Non-pigmented ciliary epithelial cell (primary cell): ENCODE measurements at places on chromosomes 5 and 9.

GRCh38 chr5:148815578-148815977 lies 10.8 kb upstream of the ADRB2 start:
- no peak for DNase-seq

GRCh38 chr5:34898258-34898895 lies 16.9 kb downstream of the RAD1 start:
- DNase-seq, result no peak

DNA sequence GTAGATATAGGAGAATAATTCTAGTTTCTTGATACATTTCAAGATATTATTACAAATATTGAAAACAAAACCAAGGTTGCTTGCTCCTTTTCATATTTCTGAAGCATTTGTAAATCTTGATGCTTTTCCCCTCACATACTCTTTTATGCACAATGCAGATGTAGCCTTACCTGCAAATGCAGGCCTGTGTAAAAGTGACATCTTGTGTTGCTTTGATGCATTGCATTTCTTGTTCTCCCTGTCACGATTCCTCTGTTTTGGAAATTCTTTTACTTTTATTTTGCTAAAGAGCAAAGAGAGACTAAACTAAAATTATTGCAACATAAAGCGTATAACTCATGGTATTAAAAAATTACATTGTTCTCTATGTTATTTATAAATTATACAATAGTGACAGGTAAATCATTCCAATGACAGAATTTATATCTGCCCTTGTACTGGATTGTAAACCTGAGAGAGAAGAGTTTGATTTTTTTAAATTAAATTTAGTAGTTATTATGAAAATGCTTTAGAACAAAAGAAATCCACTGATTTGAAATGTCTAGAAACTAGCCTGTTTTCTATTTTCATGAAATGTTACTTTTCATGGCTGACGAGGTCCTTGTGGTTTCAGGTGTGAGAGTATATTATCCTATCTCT lies 970.0 kb downstream of the MAT2B start:
- peak; percentile 10 for DNase-seq

DNA sequence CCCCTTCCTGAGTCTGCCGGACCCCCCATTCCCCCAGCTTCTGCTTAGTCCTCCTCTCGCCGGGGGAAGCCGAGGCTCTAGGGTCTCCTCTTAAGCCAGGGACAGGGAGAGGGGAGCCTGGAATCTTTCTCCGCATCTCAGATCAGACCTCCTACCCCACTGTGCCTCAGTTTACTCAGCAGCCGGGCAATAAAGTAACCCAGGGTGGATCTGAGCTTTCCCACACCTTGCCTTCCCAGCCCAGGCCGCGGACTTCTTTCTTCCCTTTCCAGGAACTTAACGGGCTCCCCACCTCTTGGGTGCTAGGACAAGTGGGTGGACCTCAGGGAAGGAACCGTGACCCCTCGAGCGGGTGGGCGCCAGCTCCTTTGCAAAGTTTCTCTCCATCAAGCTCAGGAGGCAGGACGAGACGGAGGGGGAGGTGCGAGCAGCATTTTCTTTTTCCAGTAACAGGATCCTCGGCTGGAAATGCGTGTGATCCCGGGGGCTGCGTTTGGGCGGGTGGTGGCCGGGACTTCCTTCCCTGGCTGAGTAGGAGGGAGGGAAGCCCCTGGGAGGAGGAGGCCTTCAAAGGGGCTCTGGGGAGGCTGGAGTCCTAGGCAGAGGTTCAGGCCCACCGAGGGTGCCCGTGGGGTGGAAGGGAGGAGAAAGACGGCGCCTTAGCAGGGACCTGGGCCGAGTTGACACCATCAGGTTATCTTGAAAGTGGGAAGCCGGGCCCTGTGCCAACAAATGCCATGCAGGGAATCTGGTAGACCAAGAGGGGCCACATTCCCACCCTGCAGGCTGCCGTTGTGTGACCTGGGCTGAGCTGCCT lies 795 bp downstream of the DAB2IP start:
- DNase-seq, result no peak

DNA sequence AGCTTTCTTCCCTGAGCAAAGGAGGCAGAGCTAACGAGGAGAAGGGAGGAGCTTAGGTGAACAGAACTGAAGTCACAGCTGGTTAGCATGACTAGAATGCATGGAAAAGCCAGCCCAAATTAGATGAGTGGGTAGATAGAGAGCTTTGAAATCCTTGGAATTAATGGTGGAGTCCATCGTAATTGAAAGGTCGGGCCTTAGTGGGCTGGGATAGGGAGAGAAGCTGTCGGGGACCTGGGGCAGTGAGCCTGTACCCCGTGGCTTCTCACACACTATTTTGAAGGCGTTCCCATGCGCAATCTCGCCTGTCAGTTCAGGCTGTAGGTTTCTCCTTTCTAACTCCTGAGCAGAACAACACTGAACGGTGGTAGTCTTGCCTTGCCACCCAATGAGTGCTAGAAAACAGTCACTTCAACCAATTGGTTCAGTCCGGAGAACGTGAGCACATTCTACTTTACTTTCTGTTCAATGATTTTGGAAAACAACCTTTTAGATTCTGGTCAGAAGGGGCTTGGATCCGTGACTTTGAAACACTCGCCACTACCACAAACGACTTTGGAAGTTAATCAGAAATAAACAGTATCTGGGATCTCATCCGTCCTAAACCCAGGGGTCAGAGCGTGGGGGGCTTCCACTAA lies 655 bp upstream of the RAI14 start:
- DNase-seq, result peak; percentile 71

GRCh38 chr5:37905230-37905629 lies 65.4 kb upstream of the GDNF start:
- no peak for DNase-seq

- DNase-seq, result no peak
Measured at GRCh38 chr9:100167915-100168654, 69.0 kb downstream of the INVS start.

DNA sequence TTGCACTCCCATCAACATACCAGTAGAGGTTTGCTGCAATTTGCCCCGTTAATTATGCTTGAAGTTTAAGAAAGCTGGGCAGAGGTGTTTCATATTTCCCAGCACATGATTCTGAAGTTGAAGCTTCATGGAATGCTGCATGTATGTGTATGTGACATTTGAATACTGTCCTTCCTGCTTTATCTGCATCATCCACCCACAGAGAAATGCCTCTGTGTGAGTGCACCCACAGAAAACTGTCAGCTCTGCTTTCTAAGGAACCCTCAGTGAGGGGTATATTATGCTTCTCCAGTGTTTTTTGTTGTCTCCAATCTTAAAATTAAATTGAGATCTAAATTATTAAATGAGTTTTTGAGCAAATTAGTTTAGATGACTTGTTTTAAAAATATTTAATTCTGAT lies 358.1 kb upstream of the PIK3R1 start:
- no peak for DNase-seq

DNA sequence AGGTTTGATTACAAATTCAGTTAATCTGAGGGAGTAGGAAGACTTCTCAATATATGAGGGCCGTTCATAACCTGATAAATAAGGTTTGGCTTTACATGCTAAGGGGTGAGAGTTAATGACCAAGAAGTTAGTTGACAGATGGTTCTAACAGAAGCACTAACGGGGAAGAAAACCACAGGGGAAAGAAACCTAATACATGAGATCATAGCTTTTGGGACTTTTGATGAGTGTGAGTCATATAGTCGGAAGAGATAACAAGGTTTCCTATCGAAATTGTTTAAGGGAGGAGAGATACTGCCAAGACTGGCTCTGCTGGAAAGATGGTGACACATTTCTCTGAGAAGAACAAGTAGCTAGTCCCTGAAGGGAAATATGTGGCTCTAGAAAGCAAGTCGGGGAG lies 140.1 kb downstream of the COX7C start:
- peak; percentile 27 for DNase-seq

- DNase-seq, result peak; percentile 30
Measured at GRCh38 chr9:108813951-108814601, 41.7 kb downstream of the ACTL7B start.
